ENCODE measurements at places on chromosomes 7 and 10. TPM values are rescaled to one million over a fixed set of nuclear protein-coding genes. Genes with fewer than 3 reads are reported as not detected.

MYH16 gene
- total RNA-seq: not detected

STAG3 gene
- total RNA-seq: 0.12 TPM

VWA2 gene
- 0.16 TPM for total RNA-seq

ETV1 gene
- 12.8 TPM for total RNA-seq

CYP3A4 gene
- not detected for total RNA-seq

TMEM229A gene
- not detected for total RNA-seq

IDI2 gene
- total RNA-seq: not detected

ZNF727 gene
- 0.24 TPM for total RNA-seq

FBXO24 gene
- total RNA-seq: 0.32 TPM

TWIST1 gene
- total RNA-seq: 322 TPM

LOXL4 gene
- total RNA-seq: 93.3 TPM

FANK1 gene
- 1.5 TPM for total RNA-seq

TMEM140 gene
- 3.1 TPM for total RNA-seq

TDRD1 gene
- total RNA-seq: 4.7 TPM

TACR2 gene
- 0.12 TPM for total RNA-seq

SPDYE2 gene
- not detected for total RNA-seq

MACROH2A2 gene
- total RNA-seq: 11.8 TPM

SAMD9L gene
- 26.8 TPM for total RNA-seq

GDF2 gene
- total RNA-seq: not detected

RAPGEF5 gene
- total RNA-seq: 0.49 TPM

LIPK gene
- total RNA-seq: not detected

CABCOCO1 gene
- 8.3 TPM for total RNA-seq
